Thoracic aorta (tissue), 2 donors: ENCODE measurements at places on chromosomes 12 and 14. TPM values are rescaled to one million over a fixed set of nuclear protein-coding genes. Genes with fewer than 3 reads are reported as not detected.

GRCh38 chr14:71815110-71815509 is 117.1 kb upstream of the RGS6 start:
- H3K4me1 ChIP-seq, result no peaks in the 10 kb centered on the region
- H3K4me3 ChIP-seq, result no peak overlapping the region
- no peak overlapping the region for H3K27ac ChIP-seq
- H3K36me3 ChIP-seq, result no peaks in the 10 kb centered on the region
- no peak for DNase-seq
- no peaks in the 10 kb centered on the region for H3K27me3 ChIP-seq

GRCh38 chr12:42485823-42486222 is 103.7 kb downstream of the PRICKLE1 start:
- no peak for DNase-seq
- no peak overlapping the region for H3K27ac ChIP-seq
- no peaks in the 10 kb centered on the region for H3K36me3 ChIP-seq

DNA sequence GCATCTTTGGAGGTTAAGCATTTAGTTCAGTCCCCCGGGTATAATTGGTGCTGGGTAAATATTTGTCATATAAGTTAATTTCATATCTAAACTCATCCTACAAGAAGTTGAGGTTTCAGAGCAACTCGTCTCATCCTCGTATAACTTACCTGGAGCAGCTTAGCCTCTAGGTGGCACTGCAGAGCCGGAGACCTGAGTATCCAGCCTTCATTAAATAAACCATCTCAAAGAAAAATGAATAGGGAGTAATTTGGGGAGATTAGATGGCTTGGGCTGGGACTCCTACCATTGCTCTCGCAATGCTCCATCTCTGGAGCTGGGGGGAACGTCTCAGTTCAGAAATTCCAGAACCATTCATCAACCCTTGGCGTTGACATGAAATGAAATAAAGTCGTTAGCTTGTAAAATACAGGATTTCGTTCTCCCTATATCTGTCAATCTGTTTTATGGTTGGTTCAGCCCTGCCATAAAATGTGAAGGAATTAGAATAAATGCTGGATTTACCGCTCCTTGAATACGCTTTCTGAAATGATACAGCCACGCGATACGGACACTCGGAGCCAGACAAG is 122.9 kb upstream of the TMEM132D start:
- no peak for DNase-seq
- no peaks in the 10 kb centered on the region for H3K4me1 ChIP-seq
- H3K36me3 ChIP-seq, result no peaks in the 10 kb centered on the region
- no peaks in the 10 kb centered on the region for H3K27me3 ChIP-seq
- H3K27ac ChIP-seq, result no peak overlapping the region

DNA sequence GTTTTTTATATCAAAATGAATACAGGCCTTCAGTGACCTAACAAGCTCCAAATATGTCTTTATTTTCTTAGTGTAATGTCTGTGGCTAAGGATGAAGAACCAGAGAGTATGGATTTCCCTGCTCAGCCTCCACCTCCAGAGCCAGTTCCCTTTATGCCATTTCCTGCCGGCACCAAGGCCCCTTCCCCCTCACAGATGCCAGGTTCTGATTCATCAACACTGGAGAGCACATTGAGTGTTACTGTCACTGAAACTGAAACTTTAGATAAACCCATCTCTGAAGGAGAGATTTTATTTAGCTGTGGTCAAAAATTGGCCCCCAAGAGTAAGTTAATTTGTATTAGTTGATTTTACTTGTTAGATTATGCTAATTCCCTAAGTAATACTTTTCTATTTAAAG is 61.0 kb downstream of the KIAA0586 start:
- no peak overlapping the region for H3K27ac ChIP-seq
- H3K4me3 ChIP-seq, result no peak overlapping the region
- no peaks in the 10 kb centered on the region for H3K4me1 ChIP-seq
- no peaks in the 10 kb centered on the region for H3K27me3 ChIP-seq
- no peak for DNase-seq
- H3K36me3 ChIP-seq, result peaks cover 14% of the 10 kb centered on the region

WIF1 gene
- total RNA-seq, result not detected

FOXN4 gene
- not detected for total RNA-seq

GRCh38 chr14:70881549-70882177 is 25.6 kb upstream of the PCNX1 start:
- H3K27ac ChIP-seq, result no peak overlapping the region
- H3K36me3 ChIP-seq, result no peaks in the 10 kb centered on the region
- no peak for DNase-seq
- no peaks in the 10 kb centered on the region for H3K4me1 ChIP-seq
- H3K27me3 ChIP-seq, result no peaks in the 10 kb centered on the region
- H3K4me3 ChIP-seq, result no peak overlapping the region

- H3K4me1 ChIP-seq, result no peaks in the 10 kb centered on the region
- DNase-seq, result no peak
- H3K27me3 ChIP-seq, result no peaks in the 10 kb centered on the region
These were observed 50.2 kb upstream of the FZD10 start for GRCh38 chr12:130111965-130112496.

DNA sequence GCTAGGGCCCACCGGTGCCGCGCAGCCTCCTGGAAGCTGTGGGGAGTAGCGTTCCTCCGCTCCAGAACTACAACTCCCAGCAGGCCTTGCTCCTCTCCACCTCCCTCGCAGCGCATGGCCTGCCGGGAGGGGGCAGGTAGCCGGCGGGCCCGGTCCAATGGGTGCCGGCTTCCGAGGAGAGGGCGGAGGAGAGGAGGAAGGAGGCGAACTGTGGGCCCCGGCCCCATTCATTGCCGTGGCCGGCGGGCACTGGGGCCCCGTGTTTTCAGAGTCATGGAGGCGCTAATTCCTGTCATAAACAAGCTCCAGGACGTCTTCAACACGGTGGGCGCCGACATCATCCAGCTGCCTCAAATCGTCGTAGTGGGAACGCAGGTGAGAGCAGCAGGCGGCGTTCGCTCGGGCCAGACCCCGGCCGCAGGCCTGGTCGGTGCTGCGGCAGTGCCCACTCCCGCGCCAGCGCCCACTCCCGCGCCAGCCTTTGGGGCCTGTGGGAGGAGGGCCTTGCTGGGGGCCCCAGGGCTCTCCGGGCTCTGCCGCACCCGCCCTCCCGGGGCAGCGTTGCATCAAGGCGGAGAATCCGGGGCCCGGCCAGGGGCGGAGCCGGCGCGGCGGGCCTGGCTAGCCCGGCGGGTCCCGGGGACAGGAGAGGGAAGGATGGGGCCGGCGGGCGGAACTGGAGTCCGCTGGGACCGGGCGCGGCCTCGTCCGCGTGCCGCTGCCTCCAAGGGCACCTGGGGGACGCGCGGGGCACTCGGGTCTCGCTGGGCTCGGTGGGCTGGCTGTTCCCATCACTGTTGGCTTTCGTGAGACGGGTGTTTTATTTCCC is at the start of gene DNM1L:
Gene DNM1L, plus strand, starts transcription at position 211 of the 829 bp plus-strand sequence. Its CDS starts 63 bp downstream, at position 274.
- peak within 1 kb of the TSS; percentile 88 for H3K27ac ChIP-seq
- H3K27me3 ChIP-seq, result no peaks in the 10 kb centered on the region
- DNase-seq, result peak; percentile 86
- H3K36me3 ChIP-seq, result no peaks in the 10 kb centered on the region

LIN7A gene
- total RNA-seq, result 0.41 TPM
